Muscle of back (tissue), 13 donors: ENCODE measurements at places on chromosomes 5 and 9. TPM values are rescaled to one million over a fixed set of nuclear protein-coding genes. Genes with fewer than 3 reads are reported as not detected.
A peak's percentile ranks its signal among the peaks of the same experiment; 100 is the strongest.

GRCh38 chr5:154878642-154879335, 20.4 kb downstream of the CNOT8 start:
- DNase-seq: no peak

DNA sequence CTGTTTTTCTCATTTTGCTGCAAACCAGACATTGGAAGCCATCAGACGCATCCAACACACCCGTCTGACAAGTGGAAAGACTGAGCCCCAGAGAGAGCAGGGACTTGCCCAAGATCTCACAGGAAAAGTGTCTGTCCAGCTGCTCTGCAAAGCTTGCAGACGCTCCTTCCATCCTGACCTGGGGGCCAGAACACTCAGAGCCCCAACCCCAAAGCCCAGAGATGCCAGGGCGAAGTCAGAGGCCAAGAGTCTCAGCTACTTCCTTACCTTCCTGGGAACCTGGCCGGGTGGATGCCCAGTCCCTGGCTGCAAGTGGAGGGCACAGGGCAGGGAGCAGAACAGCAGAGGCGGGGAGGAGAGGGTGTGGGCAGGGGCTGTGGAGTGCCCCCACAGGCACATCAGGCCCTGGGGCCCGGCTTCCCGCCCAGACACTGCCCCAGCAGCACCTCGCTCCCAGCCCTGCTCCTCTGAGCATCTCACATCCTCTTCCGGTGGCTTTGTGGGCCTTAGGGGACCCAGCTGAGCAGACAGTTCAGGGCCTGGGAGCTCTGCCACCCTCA, 9.7 kb upstream of the RALGDS start:
- DNase-seq: no peak

HABP4 gene
- 9.1 TPM for polyA plus RNA-seq

- no peak for DNase-seq
These were observed 152.4 kb downstream of the ALDH1A1 start for GRCh38 chr9:72800328-72800994.

GRCh38 chr5:38069360-38069759, 189.0 kb upstream of the EGFLAM start:
- DNase-seq: no peak

DNA sequence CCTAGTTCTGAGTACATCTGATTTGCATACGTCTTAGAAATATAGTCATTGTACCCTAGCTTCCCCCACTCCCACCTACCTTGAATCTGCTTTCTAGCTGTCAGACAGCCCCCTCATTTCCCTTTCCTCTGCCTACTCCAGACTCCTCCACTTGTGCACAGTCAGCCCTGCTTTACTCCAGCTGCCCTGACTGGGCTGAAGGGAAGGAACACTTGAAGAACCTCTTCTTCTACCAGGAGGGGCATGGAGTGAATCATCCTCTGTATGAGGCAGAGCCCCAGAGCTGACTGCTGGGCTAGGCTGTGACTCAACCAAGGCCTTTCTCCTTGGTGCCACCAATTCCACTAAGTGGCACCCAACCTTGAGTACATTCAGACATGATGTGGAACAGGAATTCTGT, 18.1 kb upstream of the ZFR start:
- DNase-seq: no peak

DIRAS2 gene
- polyA plus RNA-seq: 2.2 TPM

GRCh38 chr5:72621576-72621975, 114.4 kb upstream of the ZNF366 start:
- DNase-seq: no peak

GRCh38 chr5:1319436-1320256, 24.8 kb upstream of the TERT start:
- DNase-seq: no peak

BTNL8 gene
- 0.13 TPM for polyA plus RNA-seq

- no peak for DNase-seq
These were observed 96.5 kb downstream of the JAKMIP2 start for GRCh38 chr5:147685993-147686392.

C6 gene
- not detected for polyA plus RNA-seq

ADAMTS13 gene
- 3.8 TPM for polyA plus RNA-seq

DNA sequence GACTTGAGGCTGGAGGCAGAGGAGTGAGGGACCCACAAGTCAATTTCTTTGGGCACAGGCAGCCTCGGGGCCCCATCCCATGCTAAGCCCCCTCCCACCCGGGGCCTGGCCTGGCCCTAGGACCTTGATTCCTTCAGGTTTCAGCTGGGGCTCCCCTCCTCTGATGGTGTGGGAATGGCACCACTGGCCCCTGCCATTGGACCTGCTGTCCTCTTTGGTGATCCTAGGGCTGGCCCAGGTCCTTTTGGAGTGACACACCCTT, 10.5 kb downstream of the ERGIC1 start:
- DNase-seq: no peak

DNA sequence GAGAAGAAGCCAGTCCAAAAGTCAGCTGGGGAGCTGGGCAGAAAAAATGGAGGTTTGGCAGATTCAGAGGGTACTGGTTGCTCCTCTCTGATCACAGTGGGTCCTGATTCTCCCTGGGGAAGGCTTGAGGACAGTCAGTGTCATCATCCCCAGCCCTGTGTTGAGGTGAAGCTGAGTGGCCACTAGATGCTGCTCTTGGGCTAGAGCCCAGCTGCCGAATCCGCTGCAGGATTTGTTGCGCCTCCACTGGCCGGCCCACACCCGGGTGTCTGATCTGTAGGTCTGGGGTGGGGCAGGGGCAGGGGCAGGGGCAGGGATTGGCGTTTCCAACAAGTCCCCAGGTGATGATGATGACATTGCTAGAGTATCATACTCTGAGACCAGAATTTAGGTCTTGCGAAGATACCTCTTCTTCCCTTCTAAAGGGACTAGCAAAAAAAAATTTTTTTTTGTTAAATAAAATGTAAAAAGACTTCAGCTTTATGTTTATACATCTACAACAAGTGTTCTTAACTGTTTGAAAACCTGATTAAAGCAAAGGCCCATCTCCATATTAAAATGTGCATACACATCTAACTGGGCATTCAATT, 106.8 kb downstream of the PDE6A start:
- DNase-seq: peak; percentile 60

ASS1 gene
- 44.9 TPM for polyA plus RNA-seq
